ENCODE measurements at places on chromosomes 6 and 20.

DNA sequence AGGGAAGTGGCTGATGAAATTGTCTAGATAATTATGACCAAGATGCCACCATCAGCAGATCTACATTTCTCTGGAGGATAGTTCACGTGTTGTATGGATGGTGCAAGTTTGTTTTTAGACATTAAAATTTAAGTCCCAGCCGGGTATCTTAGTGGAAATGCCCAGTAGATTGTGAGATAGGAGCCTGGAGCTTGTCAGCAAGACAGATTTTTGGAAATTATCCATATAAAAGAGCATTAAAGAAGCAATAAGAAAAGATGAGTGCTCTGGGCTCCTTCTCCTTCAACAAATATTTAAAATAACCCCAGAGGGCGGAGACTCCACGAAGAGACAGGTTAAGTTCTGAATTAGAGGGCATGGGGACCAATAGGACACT, 47.6 kb upstream of the SMLR1 start:
- DNase-seq = no peak

GRCh38 chr6:113829696-113830045, 27.5 kb upstream of the MARCKS start:
- no peak for DNase-seq

DNA sequence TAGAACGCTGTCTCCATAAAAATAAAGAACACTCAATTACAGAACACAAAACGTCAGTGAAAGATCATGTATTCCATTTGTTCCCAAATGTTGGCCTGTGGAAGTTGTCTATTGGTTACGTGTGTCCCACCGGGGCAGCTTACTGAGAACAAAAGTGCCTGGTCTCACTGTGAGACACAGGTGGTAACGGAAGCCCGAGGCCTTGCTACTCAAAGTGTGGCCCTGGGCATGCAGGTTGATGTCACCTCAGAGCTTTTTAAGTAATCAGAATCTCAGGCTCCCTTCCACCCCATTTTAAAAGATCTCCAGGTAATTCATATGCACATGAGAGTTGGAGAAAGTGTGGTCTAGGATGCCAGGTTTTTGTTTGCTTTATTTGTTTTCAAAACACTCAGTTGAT, 422.5 kb upstream of the OPRM1 start:
- DNase-seq = no peak

DNA sequence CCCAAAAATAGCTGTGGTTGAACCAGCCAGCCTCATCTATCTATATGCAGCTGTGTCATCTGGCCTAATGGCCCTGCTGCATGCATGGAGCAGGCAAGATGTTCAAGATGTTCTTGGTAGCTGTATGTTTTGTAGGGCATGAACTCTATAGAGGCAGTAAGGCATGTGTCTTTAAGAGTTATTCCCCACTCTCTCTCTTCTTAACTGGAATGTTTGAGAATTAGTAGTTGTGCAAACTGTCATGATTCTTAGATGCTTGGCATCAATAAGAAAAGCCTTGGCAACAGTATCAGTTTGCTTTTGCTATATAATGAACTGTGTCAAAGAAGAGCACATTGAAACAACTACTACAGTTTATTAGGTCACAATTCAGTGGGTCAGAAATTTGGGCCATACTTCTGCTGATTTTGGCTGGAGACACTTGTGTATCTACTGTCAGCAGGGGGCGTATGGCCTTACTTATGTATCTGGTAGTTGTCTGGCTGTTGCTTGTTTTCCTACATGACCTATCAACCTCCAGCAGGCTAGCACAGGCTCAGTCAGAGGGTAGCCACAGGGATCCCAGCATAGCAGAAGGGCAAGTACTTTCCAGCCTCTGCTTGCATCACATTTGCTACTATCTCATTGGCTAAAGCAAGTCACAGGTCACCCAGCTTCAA, 56.1 kb upstream of the LAMP5 start:
- peak; percentile 10 for DNase-seq

- no peak for DNase-seq
Observed at GRCh38 chr6:120903836-120904235, 430.4 kb downstream of the TBC1D32 start.

- DNase-seq = no peak
Observed at GRCh38 chr6:12804952-12805645, 88.5 kb downstream of the PHACTR1 start.

- DNase-seq = peak; percentile 84
Observed at GRCh38 chr6:113564371-113565171, 292.6 kb upstream of the MARCKS start.

DNA sequence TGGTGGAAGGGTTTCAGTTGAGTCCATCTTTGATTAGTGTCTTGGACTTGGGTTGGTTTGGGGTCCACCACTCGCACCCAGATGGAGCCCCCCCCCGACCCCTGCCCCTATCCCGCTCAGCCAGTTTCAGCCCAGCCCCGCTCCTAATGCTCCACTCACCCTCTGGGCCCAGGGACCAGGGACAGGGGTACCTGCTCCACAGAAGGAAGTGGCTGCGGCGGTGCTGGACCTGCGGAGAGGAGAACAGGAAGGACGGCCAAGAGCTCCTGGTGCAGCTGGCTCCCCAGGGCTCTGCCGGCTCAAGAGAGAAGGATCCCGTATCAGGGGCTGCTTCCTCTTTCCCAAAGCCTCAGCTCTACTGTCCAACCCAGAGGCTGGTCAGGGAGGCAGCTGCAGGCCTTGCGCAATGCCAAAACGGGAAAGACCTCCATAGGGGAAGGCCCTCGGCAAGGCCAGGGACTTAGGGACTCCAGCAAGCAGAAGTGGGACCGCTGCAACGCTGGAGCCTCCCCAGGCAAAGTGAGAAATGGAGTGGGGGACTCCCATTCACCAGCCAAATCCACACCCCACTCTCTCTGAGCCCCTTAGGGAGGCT, at the start of gene SIGLEC1:
Gene SIGLEC1, minus strand, starts transcription at position 322 of the 595 bp plus-strand sequence. CDS start 5,472 bp downstream, outside the sequence.
- DNase-seq = no peak

DNA sequence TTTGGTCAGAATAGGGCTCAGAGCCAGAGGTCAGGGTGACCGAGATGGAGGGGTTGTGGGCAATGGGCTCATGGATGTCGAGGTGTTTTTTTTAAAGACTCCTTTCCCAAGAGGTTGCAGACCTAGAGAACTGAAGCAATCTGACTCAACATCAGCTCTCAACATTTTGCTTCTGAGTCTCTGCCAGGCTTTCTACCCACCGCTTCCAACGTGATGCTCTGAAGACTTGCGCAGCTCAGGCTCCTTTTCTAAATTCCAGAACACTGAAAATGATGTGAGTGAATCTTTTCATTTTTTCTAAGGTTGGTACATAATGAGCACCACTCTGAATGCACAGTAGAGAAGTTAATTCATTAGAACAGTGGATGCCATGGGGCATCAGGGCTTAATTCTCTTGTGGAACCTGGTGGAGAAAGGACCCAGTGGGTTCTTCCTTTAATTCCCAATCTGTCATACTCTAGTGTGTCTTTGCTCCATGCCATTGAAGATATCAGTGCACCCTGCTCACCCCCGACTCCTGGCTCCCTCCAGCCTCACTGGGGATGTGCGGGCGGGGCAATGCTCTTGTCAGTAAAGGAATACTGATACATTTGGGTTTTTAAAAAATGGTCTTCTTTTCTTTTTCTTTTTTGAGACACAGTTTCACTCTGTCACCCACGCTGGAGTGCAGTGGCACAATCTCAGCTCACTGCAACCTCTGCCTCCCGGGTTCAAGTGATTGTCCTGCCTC, 17.0 kb upstream of the KIF13A start:
- DNase-seq = no peak

GRCh38 chr6:12196326-12196936, 93.7 kb upstream of the EDN1 start:
- no peak for DNase-seq

DNA sequence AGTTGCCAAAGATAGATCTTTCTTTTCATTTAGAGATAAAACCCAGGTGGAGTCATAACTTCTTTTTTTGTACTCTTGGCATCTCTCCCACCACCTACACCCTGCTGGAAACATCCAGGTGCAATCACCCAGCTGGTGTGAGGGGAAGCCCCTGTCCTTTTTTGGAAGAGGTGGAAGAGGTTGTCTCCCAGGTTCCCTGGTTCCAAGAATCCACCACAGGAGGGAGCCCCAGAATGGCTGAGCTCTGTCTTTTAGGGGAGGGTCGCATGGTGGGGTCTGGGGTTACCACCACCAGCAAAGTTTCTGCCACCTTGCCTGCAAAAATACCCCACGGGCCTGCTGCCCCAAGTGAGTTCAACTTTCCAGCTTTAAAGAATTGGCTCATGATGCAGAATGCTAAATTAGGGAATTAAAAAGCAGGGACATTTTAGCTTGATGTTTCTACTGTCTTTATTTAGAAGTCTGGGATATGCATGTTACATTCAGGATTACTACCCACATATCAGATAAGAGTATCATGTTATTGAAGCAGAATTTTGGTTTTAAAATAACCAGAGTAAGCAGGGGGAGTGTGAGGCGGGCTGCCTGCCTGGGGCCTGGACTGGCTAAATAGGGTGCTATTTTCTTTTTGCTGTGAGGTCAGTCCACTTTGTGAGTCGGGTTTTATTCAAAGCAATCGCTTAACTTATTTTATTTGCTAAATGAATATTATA, 11.0 kb downstream of the SMOC2 start:
- DNase-seq = no peak

GRCh38 chr6:68743099-68743498, 108.0 kb downstream of the ADGRB3 start:
- no peak for DNase-seq

DNA sequence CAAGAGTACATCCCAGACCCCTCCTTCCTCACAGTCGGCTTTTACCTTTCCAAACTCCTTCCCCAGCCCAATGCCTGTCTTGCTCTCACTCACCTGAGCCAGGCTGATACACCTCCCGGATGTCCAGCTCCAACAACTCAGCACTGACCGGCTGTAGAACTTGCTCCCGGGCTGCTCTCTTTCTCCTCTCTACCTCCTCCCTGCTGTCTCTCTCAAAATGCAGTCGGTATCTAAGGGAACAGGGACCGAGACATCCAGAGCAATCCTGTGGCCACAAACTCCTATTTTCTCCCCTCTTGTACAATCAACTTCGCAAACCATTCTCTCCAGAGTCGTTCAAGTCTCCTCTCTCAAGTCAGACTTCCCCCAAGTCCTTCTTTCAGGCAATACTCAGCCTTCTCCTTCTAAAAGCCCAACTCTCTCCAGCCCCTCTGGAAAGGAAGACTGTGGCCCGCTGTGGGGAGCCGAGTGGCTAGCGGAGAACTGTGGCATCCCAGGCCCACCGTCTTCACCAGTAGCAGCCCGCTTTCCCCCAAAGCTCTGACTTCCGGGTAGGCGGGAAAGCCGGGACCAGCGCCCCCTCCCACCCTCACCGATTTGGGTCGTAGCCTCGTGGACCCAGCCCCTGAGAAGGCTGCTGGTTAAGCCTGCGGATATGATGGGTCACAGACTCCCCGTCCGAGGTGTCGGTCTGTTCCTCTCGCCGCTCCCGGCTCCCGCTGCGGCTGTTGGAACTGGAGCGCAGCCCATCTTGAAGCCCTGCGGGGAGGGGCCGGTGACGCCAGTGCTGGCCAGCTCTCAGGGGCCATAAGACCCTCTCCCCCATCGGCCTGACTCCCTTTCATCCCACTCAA, 1.1 kb downstream of the GNL1 start:
- DNase-seq = no peak

- no peak for DNase-seq
Observed at GRCh38 chr6:136398453-136398852, 108.8 kb upstream of the BCLAF1 start.

DNA sequence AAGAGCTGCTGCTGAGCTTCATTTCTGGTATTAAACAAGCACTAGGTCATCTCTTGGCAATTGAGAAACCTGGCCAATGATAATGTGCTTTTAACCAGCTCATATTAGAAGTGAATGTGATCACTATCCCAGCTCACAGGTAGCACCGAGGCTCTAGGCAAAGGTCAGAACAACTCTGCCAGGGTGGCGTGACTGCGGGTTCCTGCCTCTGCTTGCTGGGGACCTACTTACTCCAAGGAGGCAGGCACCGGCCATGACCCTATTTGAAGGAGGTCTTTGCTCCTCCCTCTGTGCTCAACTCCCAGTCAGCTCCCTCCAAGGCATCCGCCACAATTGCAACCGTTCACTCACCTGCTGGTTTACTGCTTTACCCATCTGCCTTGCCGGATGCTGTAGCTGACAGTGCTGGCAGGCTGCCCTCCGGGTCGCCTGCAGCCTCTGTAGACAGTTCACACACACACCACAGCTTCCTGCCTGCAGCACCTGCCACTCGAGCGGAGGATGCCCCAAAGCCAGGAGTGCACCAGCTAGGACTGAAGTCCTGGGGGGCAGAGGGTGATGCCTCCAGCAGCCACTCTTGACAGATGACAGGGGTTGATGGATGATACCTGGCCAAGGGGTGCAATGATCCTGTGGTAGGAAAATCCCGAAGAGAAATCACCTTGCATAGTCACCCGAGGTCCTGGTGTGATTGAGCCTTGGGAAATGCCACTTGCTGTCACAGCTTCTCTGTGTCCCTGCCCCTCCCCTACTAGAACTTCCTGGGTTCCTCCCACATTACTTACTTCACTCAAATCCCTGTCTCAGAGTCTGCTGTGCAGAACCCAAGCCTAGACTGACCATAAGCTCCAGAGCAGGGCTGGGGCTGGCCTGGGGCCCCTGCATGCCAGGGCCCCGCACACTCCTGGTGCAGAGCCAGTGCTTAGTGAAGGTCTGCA, 8.8 kb upstream of the VSX1 start:
- DNase-seq = no peak

GRCh38 chr6:140846503-140847261, 1286.0 kb upstream of the GJE1 start:
- peak; percentile 46 for DNase-seq

- DNase-seq = no peak
Observed at GRCh38 chr20:37757550-37757949, 63.7 kb downstream of the CTNNBL1 start.

GRCh38 chr6:82396964-82397751, 33.5 kb downstream of the TPBG start:
- DNase-seq = peak; percentile 39

DNA sequence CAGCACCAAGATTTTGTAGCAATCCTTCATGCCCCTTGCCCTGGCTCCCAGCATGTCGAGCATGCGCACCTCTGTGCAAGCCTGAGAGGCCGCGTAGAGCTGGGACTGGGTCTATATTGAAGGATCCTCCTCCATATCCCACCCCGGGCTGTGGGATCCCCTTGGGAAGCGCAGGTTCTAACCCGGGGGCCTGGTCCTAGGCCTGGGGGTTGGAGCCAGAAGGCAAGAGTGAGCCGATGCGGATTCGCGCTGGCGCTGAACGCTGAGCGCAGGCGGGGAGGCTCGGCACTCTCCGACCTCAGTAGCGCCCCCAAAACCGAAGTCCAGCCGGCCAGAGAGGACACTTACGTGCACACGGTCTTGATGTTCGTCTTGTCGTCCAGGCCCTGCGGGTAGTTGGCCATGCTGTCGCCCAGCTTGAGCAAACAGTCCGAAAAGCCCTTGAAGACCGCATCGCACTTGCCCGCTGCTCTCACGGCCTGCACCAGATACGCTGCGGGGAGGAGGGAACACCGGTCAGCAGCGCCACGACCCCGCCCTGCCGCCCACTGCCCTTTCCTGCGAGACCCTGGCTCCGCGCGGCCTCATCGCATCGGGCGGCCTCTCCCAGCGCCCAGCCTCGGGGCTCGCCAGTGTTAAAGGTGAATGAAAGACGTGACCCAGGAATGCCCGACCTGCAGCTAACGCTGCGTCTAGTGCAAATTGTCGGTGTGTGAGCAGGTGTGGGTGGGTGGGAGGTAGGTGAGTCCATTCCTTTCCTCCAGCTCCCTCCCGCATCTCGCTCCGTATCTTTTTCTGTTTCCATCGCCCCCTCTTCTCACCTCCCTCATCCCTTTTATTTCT, 4.5 kb downstream of the NRN1 start:
- no peak for DNase-seq

GRCh38 chr6:62974452-62974851, 236.8 kb upstream of the FKBP1C start:
- no peak for DNase-seq

- DNase-seq = no peak
Observed at GRCh38 chr6:47323321-47323720, 13.6 kb upstream of the TNFRSF21 start.

Data from fibroblast of the conjunctiva (primary cell).